ENCODE measurements at places on chromosomes 13 and 19.

DNA sequence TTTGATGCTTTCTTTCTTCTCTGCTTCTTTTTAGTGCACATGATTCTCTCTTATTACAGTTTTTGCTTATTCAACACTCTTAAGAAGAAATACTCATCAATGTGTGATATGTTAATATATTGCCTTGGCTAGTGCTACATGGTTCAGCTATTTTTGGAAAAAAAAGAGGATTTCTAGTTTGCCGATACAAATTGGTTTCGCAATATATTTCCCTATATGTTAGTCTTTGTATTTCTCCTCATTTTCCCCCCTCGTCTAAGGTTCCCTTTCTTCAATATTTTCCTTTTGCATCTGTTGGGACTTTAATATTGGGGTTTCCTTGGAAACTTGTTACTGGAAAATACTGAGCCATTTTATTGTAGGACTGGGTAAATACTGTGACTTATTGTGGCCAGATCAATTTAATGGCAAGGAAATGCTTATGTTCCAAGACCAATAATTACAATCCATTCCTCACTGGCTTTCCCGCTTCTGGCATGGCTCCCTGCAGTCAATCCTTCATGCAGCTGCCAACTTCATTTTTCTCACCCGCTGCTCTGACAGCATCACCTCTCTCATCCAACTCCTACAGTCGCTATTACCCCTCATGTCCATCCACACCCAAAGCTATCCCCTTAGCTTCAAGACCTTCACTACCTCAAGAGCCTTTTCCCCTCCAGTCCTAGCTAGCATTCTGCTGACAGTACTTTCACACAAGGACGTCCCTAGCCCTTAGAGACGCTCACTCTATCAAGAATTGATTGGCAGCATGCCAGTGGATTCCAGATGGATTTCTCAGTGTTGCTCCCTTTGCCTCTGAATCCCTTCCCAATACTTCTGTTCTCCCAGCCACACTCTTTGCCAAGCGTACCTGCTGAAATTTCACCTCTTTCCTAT lies 280.1 kb upstream of the TMTC4 start:
- no peak for DNase-seq

DNA sequence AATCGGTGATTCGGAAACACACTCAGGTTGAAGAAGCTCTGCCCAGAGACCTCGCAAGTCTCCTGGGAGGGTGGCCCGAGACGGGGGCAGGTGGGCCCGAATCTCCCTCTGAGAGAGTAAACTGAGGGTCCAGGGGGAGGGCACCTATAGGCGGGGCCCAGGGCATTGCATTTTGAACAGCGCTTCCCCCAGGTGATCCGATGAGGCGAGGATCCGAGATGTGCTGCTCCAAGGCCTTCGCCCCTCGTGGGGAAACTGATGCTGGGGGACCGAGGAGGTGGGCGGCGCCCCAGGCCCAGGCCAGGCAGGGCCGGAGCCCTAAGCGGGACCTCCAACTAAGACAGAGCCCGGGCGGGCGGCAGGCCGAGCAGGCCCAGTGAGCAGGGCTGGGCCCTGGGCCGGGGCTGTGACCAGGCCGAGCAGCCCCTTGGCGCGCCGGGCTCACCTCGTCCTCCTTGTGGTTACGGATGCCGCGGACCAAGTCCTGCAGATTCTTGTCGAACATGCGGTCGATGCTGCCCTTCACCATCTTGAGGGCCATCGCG lies 500 bp downstream of the AP3D1 start:
- no peak for DNase-seq

DNA sequence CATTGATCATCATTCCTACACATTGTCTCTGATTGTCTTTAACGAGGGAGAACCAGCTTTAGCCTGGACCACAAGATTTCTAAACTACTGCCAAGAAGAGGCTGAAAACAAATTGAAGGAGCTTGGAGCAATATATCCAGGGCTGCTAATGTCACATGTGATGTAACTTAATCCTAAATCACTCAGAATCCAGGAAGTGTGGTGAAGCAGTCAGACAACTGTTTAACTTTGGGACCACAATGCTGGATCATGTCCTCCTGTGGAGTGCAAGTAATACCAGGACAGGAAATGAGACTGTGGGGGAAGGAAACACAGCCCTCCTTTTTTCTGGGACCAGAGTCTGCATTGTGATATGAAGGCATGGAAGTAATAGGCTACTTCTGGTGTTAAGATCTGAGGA lies 430.2 kb downstream of the KCTD12 start:
- no peak for DNase-seq

DNA sequence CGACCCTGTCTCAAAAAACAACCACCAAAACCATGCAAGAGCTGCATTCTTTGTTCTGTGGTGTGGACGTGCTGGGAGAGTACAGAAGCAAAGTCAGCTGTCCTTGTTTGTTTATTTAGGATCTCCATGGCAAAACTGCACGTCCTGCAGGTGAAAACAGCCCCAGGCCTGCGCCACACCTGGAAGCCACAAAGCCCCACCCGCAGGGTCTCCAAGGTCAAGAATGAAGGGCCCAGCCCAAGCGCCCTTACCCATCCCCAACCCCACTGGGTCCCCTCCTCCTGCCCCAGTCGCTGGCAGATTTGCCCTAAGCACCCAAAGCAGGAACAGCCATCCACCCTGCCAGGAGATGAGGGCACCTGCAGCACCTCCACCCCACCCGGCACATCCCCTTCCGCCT lies 10.5 kb downstream of the MBD3 start:
- DNase-seq: no peak

- no peak for DNase-seq
Observed at GRCh38 chr13:73467125-73467524, 408.3 kb downstream of the KLF5 start.

- no peak for DNase-seq
Observed at GRCh38 chr13:40651866-40652587, 14.4 kb downstream of the FOXO1 start.

- DNase-seq: no peak
Observed at GRCh38 chr13:44629465-44630183, 53.5 kb upstream of the TSC22D1 start.

GRCh38 chr13:75705395-75705794 lies 69.3 kb downstream of the LMO7 start:
- no peak for DNase-seq

- no peak for DNase-seq
Observed at GRCh38 chr13:23411706-23412105, 21.8 kb downstream of the SACS start.

GRCh38 chr19:4374498-4375163 lies 25.7 kb downstream of the SH3GL1 start:
- DNase-seq: peak; percentile 72

- no peak for DNase-seq
Observed at GRCh38 chr19:44876930-44877535, 14.0 kb upstream of the TOMM40 start.

- no peak for DNase-seq
Observed at GRCh38 chr19:49918089-49918488, 10.9 kb upstream of the ATF5 start.

- no peak for DNase-seq
Observed at GRCh38 chr13:27404680-27405079, 19.7 kb upstream of the GTF3A start.

DNA sequence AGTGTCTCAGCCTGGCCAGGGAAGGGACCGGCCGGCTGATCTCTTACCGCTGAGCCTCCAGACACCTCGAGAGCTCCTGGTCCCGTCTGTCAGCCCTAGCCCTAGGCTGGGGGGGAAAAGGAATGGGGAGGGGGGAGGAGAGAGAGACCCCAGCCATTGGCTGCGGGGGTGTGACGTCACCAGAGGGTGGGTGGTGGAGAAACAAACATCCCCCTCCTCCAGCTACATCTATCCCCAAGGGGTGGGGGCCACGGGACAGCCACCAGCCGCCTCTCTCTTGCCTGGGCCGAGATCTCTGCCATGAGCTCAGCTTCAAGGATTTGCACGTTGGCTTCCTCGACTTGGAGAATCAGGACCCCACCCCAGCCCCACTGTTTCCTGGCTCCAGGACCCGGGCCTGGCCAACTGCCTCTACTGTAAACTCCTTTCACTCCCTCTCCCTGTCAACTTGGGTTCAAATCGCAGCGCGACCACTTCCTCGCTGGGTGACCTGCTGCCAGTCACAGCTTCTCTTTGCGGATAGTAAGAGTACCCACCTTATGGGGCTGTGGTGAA lies at the start of gene PRX:
PRX (minus strand) TSS at position 88 of the 555 bp plus-strand sequence. CDS start 5,446 bp downstream, outside the sequence.
- DNase-seq: no peak

DNA sequence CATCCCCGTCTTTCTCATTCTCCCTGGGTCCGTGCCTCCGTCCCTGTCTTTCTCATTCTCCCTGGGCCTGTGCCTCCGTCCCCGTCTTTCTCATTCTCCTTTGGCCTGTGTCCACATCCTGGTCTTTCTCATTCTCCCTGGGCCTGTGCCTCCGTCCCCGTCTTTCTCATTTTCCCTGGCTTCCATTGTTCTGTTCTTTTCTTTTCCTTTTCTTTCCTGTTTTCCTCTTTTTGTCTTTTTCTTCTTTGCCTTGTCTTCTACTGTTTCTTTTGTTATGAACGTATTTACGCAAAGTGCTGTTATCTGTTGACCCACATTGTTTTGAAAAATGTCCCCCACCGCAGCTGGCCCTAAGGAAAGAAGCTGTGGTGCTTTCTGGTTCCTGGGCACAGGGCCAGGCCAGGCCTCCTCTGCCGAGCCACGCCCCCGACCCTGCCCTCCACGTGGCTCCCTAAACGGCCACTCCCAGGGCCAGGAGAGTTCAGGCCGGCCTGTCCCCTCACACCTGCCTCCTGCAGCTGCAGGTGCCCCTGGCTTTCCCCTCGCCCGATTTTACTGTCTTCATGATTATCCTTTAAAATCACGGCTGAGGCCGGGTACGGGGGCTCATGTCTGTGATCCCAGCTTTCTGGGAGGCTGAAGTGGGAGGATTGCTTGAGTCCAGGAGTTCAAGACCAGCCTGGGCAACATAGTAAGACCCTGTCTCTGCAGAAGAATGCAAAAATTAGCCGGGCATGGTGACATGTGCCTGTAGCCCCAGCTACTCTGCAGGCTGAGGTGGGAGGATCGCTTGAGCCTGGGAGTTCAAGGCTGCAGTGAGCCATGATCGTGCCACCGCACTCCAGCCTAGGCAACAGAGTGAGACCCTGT lies 14.0 kb upstream of the TMPRSS9 start:
- DNase-seq: no peak

DNA sequence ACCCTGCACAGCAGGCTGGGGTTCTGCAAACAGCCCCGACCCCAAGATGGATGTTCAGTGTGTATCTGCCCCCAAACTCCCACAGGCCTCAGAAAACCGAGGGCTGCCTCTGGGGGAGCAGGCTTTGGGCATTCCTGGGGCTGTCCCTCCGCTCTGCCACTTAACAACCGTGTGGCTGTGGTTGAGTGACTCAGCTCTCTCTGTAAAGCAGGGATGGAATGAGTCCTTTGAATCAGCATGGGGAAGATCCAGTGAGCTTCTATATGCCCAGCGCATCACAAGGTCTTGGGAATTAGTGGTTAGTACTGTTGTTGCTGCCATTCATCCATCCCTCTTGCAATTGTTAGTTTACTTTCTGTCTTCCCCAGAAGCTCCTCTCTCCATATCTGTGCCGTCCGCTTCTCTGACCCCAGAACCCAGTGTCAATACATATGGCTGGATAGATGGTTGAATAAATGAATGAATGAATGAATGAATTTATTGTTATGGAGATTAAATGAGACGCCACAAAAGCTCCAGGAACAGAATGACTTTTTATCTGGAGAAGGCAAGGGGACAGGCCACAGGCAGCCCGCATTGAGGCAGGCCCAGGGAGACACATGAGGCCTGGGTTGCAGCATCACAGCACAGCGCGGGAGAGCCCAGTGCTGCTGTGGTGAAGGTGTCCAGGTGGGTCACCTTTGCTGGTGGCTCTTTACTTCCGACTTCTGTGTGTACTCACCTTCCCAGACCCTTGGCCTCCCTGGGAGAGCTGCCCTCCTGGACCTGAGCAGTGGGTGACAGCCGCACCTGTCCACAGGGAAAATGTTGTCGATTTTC lies 89.2 kb downstream of the RGCC start:
- peak; percentile 20 for DNase-seq

DNA sequence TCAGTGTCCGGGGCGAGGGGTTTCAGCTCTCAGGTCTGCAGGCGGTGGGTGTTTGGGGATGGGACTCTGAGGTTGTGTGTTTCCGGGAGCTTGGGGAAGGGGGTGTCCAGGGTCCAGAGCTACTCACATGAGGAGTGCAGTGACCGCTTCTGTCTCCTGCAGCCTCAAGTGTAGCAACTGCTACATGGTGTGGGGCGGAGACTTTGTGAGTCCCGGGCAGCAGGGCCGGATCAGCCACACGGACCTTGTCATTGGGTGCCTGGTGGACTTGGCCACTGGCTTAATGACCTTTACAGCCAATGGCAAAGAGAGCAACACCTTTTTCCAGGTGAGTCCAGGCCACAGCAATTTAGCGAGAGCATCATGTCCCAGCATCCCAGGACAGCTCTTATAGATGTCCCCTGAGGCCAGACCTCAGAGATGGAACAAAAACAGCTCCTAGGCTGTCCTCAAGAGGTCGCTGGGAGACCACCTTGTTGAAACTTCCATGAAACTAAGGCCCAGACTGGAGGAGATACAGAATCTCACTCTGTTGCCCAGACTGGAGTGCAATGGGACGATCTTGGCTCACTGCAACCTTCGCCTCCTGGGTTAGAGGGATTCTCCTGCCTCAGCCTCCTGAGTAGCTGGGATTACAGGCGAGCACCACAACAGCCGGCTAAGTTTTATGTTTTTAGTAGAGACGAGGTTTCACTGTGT lies 44.9 kb downstream of the RYR1 start:
- DNase-seq: no peak

DNA sequence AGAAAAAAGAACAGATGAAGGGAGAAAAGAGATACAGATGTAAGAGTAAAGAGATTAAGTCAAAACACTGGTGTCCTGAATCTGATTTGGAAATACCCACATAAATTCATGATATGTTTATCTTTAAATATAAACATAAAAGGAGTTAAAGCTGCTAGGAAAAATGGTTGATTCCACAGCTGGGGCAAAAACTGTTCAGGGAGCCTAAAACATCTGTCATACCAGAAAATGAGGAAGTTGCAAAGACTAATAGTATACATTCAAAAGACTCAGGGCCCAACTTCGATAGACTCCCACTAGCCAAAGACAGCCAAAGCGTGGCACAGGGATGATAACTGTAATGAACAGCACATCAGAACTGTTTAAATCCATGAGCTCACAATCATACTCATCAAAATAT lies 62.0 kb downstream of the ABCC4 start:
- DNase-seq: no peak

- DNase-seq: no peak
Observed at GRCh38 chr19:2796659-2797266, 11.5 kb downstream of the THOP1 start.

GRCh38 chr13:19862481-19863313 lies 752 bp downstream of the ZMYM5 start:
- no peak for DNase-seq

- no peak for DNase-seq
Observed at GRCh38 chr19:2227415-2228156, 8.5 kb downstream of the PLEKHJ1 start.

- DNase-seq: no peak
Observed at GRCh38 chr13:79258489-79258888, 147.6 kb downstream of the RBM26 start.

- DNase-seq: no peak
Observed at GRCh38 chr13:32902874-32903273, 113.3 kb upstream of the KL start.

GRCh38 chr13:84130495-84131114 lies 248.3 kb upstream of the SLITRK1 start:
- no peak for DNase-seq

- no peak for DNase-seq
Observed at GRCh38 chr13:46630431-46631178, 77.6 kb downstream of the LRCH1 start.

GRCh38 chr13:111595276-111595675 lies 274.8 kb downstream of the TEX29 start:
- DNase-seq: no peak

GRCh38 chr19:38542040-38542439 lies 75.7 kb downstream of the MAP4K1 start:
- DNase-seq: no peak

- peak; percentile 33 for DNase-seq
Observed at GRCh38 chr19:39246951-39247669, 1.5 kb downstream of the IFNL4 start.
